ENCODE measurements at places on chromosomes 1 and 21.

DNA sequence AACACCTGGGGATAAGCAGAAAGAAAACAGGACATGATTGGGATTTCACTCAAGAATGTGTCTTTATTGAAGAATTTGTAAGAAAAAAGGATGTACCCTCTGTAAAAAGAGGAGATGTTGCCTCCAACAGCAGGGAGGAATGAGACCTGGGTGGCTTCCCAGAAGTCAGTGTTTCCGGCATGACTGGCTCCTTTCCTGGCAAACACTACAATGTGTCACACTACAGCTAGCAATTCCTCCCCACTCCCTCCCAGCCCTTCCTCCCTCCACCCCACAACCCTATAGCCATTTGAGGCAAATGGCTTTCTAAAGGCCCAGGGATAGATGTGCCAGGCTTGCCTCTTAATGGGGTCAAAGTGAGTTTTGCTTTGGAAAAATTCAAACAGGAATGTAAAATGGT, 11.5 kb upstream of the COL8A2 start:
- no peak for DNase-seq

DNA sequence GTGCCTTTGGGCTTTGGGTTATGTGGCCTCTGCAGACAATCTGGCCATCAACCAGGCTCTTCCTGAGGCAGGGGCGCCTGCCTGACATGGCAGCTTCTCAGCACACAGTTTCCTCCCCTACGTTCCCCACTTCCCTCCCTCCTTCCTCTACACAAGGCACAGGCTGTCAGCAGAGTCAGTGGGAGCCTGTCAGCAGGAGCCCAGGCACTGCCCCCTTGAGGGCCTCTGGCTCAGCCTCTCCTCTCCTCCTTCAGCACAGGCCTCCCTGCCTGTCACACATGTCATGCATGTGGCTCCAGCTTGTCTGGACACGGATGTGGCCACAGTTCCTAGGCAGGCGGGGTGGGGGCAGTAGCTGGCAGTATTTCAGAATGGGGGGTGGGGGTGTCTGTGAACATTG, 52.2 kb upstream of the ARTN start:
- DNase-seq: no peak

- DNase-seq: no peak
Measured at GRCh38 chr1:38992412-38993111, 1.5 kb downstream of the AKIRIN1 start.

GRCh38 chr1:68795956-68796355, 299.1 kb upstream of the DEPDC1 start:
- no peak for DNase-seq

DNA sequence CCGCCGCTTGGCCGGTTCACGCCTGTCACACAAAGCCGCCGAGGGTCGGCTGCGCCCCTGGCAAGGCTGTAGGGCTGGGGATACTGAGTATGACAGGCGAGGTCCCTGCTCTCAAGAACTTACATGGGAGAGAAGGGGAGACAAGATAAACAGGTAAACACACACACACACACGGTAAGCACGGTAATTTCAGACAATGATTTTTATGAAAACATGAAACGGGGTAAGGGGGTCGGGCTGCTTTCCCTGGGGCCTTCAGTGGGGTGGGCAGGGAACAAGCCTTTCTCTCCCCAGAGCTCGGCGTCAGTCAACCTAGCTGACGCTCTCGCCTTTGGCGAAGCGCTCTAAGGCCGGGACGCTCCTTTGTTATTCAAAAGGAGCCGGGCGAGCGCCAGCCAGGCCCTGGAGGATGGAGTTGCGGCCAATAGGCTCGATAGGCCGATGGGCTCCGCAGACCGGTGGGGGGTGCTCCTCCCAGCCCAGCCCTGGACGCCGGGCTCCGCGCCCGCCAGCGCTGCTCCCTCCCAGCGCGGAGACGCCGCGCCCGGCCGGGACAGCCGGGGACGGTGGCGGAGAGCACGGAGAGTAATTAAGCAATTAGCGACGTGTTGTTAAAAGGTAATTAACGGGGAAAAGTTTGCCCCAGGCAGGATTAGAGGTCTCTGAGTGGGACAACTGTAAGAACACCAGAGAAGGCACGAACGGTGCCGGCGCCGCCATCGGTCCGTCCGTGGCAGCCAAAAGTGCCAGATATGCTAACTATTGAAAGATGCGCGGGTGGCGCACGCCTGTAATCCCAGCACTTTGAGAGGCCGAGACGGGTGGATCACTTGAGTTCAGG, 950 bp upstream of the INKA2 start:
- DNase-seq: no peak

- no peak for DNase-seq
Measured at GRCh38 chr1:37123276-37124115, 89.2 kb upstream of the GRIK3 start.

GRCh38 chr1:242847390-242847993, 323.0 kb upstream of the PLD5 start:
- no peak for DNase-seq

GRCh38 chr1:220809704-220810103, 23.0 kb downstream of the MTARC1 start:
- DNase-seq: no peak

GRCh38 chr1:9618909-9619679, 30.4 kb downstream of the TMEM201 start:
- no peak for DNase-seq

DNA sequence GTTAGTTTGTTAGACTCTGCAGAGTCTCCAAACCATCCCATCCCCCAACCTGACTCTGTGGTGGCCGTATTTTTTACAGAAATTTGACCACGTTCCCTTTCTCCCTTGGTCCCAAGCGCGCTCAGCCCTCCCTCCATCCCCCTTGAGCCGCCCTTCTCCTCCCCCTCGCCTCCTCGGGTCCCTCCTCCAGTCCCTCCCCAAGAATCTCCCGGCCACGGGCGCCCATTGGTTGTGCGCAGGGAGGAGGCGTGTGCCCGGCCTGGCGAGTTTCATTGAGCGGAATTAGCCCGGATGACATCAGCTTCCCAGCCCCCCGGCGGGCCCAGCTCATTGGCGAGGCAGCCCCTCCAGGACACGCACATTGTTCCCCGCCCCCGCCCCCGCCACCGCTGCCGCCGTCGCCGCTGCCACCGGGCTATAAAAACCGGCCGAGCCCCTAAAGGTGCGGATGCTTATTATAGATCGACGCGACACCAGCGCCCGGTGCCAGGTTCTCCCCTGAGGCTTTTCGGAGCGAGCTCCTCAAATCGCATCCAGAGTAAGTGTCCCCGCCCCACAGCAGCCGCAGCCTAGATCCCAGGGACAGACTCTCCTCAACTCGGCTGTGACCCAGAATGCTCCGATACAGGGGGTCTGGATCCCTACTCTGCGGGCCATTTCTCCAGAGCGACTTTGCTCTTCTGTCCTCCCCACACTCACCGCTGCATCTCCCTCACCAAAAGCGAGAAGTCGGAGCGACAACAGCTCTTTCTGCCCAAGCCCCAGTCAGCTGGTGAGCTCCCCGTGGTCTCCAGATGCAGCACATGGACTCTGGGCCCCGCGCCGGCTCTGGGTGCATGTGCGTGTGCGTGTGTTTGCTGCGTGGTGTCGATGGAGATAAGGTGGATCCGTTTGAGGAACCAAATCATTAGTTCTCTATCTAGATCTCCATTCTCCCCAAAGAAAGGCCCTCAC, at the start of gene OLIG2:
Gene OLIG2, plus strand, starts transcription at position 447 of the 954 bp plus-strand sequence. CDS start 928 bp downstream, outside the sequence.
- no peak for DNase-seq

GRCh38 chr1:3356827-3357460, 97.5 kb upstream of the ARHGEF16 start:
- no peak for DNase-seq

GRCh38 chr1:186374303-186375151, 526 bp downstream of the TPR start:
- DNase-seq: no peak

DNA sequence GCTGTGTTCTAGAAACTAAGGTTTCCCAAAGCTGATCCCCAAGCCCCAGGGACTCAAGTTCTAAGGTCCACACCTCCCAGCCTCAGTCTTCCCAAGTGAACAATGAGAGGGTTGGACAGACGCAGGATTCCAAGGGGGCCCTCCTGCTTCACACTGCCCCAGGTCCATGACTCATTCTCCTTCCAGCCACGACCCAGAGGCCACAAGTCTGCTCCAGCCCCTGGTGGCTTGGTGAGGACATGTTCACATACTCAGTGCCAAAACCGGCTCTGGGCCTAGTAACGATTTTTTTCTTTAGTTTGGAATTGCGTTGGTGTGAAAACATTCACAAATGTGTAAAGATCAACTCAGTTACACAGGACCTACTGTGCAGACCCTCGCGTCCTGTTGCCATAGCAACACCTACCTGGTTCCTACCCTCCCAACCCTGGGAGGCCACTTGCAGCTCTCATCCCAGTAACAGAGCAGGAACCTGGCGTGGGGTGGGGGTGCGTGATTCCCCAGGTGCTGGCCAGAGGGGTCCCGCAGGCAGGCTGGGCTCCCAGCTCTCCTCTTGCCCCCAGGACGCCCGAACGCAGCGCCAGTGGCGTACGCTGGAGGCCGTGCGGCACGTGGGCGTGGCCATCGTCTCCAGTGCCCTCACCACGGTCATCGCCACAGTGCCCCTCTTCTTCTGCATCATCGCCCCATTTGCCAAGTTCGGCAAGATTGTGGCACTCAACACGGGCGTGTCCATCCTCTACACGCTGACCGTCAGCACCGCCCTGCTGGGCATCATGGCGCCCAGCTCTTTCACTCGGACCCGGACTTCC, 57.0 kb downstream of the DISP3 start:
- no peak for DNase-seq

DNA sequence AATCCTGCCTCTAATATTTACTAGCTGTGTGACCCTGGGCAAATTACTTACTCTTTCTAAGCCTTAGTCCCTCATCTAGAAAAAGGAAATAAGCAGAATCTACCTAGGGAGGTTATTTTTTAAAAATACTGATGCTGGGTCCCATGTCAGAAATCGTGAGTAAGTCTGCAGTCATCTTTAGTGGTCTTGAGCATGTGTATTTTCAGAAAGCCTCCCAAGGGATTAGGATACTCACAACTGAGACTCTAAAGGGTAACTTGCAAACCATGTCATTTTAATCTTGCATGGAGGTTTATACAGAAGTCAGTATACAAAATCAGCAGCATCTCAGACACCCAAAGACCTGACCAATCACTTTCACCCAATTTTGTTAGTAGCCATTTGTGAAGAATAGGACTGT, 43.2 kb downstream of the DSTYK start:
- DNase-seq: no peak

DNA sequence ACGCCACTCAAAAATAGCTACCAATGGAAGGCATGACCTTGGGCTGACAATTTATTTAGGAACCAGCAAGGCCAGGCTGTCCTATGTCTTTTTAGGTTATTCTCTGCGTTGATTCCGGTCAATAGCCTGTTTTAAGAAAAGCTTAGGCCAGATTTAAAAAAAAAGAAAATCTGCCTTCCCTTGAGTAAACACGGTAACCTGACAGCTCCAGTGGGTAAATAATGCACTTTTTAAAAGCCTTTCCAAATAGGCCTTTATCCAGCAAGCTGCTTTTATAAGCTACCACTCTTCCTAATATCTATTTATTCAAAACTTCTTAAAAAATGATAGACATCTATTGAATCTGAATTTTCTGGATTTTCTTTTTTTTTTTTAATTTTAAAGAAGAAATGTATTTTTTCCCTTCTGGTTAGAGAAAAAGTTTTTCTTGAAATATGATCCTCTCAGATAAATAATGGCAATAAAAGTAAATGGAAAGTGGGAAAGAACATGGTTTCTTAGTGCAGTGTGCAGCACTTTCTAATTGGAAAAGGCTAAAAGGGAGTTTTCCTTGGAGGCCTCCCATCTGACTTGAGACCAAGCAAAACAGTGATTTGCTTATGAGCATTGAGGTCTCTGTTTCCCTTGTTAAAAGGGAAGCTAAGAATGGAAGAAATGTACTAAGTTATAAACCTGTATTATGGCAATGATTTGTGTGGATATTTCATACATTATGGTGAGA, 281.0 kb upstream of the RUNX1 start:
- DNase-seq: no peak

DNA sequence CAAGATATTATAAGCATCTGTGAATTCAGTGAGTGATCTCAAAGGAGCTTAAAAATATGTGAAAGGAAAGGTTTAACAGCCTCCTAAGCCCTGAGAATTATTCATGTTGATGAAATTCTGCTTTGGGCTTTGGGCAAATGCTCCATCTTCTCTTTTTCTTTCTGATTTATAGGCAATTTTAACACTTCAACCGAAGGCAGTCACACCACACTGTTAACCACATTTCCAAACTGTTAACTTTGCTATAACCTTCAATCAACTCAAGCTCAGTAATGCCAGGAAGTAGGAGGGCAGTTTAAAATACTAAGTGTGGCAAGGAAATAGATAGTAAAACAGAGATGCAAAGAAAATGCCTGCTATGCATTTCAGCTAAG, 54.4 kb upstream of the NEK7 start:
- DNase-seq: no peak

- DNase-seq: no peak
Measured at GRCh38 chr1:100366209-100366525, 13.9 kb downstream of the CDC14A start.

GRCh38 chr21:30058928-30059327, 107.7 kb downstream of the CLDN17 start:
- no peak for DNase-seq

DNA sequence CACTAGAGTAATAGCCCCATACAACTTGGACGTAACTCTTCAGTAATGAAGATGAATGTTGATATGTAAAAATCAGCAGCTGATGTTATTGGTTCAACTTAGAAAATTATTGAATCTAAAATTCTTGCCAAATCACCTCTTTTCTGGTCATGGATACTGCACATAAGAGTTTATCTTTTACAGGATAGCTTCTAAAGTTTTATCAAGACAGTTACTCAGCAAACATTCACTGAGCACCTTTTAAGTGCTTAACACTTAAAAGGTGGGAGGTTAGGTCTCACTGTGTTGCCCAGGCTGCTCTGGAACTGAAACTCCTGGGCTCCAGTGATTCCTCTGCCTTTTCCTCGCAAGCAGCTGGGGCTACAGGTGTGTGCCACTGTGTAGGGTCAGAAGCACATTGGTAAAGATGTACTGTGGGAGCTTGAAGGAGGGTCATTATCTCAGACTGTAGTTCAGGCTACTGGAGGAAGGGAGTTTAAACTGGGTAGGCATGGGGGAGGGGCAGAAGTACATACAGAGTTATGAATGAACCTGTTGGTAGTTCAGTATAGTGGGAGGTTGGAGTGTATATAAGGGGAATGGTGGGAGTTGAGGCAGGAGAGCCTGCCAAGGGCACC, 2.0 kb downstream of the MPZL1 start:
- no peak for DNase-seq

DNA sequence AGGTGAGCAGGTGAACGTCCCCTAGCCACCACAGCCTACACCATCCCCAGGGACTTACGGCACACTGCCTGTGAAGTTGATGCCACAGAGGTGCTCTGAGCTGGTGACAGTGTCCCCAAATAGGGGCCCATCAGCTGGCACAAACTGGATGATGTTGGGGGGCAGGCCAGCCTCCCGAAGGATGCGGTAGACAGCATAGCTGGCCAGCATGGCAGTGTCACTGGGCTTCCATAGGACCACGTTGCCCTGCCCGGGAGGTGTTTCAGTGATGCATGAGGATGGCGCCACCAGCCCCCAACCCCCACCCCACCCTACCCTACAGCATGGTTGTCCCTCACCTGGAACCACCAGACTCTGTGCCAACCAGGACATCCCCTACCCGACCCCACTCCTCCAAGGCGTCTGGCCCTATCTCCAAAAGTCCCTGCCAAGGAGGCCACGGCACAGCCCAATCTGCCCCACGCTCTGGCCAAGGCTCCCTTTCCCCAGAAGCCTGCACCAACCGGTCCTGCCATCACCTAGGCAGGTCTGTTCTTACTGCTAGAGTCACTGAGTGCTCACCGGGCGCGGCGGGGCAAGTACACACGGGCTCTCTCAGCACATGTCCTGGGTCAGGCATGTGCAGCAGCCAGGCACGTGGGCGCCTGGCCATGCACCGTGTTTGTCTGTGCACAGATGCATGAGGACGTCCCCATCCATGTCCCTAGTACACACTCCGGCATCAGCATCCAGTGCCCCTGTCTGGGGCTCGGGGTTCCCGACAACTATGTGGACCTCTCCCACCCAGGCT, 20.5 kb downstream of the ALDH4A1 start:
- DNase-seq: no peak
